Astrocyte (in vitro differentiated cells and primary cell): ENCODE measurements at places on chromosomes 4 and X. TPM values are rescaled to one million over a fixed set of nuclear protein-coding genes. Genes with fewer than 3 reads are reported as not detected.

DNA sequence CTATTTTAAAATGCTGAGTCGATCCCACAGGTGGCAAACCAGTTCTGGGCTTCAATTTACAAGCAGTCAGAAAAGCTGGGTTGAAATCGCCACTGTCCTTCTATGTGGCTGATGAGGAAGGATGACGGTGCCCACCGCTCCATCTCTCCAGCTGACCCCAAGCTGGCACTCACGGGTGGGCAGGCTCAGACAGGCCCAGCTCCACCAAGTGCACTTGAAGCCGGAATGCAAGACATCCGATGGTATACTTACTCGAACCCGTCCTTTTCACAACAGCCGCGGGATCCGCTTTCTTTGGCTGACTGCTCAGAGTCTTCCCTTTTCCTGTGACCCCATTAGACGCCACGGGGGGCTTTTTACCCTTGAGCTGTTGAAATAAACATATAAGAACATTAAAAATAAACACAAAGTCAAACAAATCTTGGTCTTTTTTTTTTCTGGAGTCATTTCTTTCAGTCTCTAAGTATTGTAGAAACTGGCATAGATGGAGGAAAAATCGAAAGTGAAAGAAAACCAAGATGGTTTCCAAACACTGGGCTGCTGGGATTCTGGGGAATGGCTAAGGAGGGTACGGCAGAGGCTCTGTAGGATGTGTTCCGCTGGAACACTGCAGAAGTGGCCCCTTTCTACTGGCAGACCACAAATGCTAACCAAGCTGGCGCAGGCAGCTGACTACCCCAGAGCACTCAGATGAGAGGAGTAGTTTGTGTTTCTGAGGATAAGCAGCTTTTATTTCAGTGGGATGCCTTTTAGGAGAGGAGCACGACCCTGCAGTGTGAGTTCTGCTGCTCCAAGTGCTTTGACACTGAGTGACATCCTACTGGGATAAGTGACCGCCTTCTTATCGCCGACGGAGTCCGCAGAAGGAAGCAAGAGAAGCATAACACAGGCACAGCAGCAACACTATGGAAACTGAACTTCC lies 160.9 kb downstream of the AFAP1 start:
- DNase-seq = no peak

DNA sequence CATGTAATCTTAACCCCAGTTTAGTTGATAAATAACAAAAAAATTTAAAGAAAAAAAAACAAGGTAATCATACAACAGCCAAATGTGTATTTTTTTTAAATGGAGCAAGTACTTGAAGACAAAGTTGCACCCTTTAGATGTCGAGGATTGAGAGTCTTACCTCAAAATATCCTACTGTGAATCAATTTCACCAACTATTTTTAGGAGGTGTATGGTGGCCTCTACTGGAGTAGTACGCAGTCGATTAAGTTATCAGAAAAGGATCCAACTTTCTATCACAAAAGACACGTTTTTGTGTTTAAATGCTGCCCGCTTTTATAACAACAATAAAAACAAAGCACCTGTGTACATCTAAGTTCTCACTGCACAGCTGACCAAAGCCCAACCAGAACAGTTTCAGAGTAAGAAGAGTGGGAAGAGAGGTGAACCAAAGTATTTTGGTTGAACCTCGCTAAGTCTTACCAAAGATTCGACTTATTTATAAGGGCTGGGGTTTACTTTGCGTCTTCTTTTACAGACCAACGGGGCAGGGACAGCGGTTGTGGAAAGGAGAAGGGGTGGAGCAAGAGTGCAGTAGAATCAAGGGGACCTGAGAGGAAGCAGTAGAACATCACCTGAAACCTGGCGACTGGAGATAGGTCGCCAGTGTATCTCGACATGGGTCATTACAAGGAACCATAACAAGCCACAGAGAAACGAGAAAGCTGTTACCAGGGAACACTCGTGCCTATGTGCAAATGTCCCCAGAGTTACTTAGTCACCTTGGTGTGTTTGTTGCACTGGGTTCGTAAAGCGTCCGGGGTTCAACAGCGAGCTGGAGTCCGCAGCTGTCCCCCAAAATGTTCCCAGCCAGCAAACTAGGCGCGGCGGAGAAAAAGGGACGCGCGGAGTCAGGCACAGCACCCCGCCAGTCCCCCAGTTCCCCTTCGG lies 1.1 kb downstream of the RPS6KA6 start:
- DNase-seq = no peak

SOD3 gene
- total RNA-seq = 8.6 and 12.0 TPM in 2 replicates

CFAP47 gene
- not detected in 2 replicates for total RNA-seq
